Stimulated activated CD4-positive, alpha-beta T cell treated with anti-CD3 and anti-CD28 coated beads, TNF-alpha, amount 100 ng/mL, for 4 hours (primary cell): ENCODE measurements at places on chromosomes 3 and 15.

- no peak for DNase-seq
These were observed 55.2 kb upstream of the GBE1 start for GRCh38 chr3:81816473-81817250.

GRCh38 chr3:184981071-184981470 lies 169.1 kb downstream of the VPS8 start:
- DNase-seq, result no peak

DNA sequence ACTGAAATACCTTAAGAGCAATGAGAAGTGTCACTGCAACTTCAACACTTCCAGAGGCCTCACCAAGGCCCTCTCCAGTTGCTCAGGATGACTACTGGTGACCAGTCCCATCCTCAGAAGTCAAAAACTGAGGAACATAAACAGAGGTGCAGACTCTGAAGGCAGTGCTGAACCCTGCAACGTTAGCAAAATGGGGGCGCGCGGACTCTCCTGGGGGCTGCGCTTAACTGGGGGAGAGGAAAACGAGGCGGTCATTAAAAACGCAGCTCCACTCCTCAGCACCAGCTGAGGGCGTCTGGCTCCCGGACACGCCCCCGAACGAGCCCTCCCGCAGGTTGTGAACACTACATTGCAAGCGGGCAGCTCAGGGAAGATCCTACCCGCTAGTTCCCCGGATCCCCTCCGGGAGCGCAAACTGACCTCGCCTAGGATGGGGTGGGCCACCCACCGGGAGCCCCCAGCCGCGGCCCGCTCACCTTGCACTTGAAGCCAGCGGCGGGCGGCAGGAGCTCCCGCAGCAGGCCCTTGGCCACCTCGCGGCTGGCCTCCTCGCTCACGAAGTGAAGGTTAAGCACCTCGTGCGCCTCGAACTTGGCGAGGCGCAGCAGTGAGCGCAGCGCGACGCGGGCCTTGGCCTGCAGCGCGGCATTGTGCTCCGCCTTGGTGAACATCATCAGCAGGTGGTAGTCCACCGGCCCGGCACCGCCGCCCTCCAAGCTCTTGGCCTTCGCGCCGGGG lies 711 bp downstream of the XXYLT1 start:
- no peak for DNase-seq

GRCh38 chr3:188948281-188948996 lies 223.3 kb upstream of the TPRG1 start:
- no peak for DNase-seq

- no peak for DNase-seq
These were observed 273.3 kb upstream of the ICE2 start for GRCh38 chr15:60751985-60752952.

DNA sequence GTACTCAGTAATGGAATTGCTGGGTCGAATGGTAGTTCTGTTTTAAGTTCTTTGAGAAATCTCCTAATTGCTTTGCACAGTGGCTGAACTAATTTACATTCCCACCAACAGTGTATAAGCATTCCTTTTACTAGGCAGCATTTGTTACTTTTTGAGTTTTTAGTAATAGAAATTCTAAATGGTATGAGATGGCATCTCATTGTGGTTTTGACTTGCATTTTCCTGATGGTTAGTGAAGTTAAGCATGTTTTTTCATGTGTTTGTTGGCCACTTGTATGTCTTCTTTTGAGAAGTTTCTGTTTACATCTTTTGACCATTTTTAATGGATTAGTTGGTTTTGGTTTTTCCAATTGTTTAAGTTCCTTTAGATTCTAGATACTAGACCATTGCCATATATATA lies 28.4 kb downstream of the TP63 start:
- no peak for DNase-seq

GRCh38 chr3:41989518-41989917 lies 27.6 kb upstream of the ULK4 start:
- no peak for DNase-seq

DNA sequence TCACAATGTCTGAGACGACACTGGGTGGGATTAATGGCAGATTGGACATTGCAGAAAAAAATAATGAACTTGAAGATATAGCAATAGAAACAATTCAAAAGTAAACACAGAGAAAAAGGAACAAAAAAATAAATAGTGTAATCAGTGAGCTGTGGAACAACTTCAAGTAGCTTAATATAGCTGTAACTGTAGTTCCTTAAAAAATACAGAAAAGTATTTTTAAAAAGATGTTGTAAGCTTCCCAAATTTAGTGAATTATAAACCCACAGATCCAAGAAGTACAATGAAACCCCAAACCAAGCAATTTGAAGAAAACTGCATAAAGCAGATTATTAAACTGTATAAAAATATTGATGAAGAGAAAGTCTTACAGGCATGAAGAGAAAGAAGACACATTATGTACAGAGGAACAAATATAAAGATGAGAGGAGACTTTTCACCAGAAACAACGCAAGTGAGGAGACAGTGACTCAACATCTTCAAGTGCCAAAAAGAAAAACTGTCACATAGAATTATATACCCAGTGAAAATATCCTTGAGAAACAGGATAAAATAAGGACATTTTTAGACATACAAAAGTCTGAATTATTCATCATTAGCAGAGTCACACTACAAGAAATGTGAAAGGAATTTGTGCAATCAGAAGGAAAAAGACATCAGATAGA lies 176.4 kb downstream of the NFKBIZ start:
- no peak for DNase-seq
